ENCODE measurements at places on chromosomes 6 and 20.

DNA sequence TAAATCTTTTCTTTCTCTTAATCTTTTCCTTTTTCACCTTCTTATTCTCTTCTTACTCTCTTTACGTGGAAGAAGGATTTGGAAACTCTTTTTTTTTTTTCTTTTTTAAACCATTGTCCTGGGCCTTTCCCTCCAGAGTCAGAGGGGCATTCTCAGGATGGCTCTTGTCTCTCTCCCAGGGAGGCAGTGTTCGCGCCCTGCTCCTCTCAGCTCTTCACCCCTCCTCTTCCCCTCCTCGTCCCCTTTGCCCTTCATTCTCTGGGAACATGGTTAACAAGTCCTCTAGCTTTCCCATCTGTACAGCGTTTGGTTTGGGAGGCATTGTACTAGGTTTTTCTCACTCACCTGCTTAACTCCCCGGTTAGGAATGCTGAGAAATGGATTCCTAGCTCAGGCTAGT lies 52.0 kb upstream of the TFB1M start:
- DNase-seq, result no peak

DNA sequence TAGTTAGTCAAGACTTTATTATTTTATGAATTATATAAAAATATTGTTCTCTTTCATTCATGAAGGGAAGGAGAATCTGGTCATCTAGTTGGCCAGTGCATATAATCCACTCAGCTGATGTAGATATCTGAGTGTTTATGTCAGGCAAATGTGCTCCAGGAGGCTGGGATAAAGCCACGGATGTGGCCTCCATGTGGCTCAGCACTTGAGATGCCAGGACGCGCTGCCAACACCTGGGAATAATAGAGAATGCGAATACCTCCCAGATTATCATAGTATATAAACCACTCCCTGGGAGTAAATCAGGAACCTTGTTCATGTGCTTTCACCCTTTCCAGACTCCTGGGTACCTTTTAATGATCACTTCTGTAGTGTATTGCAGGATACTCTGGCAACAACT lies 1006.0 kb downstream of the KIF16B start:
- DNase-seq, result no peak

DNA sequence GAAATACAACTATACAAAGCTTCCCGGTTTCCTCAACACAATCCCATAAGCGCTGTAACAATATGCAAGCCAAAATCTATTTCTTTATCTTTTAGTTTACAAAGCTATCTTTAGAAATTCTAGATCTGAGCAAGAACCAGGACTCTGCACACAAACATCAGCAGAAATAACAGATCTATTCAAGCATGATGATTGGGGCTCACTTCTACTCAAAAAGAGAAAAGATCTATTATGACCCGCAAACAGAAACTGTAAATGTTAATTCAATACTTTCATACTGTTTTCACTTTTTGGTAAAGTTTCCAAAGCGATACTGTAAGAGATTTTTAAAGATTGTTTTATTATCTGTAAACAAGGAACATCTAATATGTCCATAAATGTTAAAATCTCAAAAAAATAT lies 86.6 kb downstream of the SESN1 start:
- DNase-seq, result no peak

- peak; percentile 60 for DNase-seq
These were observed 792 bp downstream of the SNAP25 start for GRCh38 chr20:10219452-10219791.

DNA sequence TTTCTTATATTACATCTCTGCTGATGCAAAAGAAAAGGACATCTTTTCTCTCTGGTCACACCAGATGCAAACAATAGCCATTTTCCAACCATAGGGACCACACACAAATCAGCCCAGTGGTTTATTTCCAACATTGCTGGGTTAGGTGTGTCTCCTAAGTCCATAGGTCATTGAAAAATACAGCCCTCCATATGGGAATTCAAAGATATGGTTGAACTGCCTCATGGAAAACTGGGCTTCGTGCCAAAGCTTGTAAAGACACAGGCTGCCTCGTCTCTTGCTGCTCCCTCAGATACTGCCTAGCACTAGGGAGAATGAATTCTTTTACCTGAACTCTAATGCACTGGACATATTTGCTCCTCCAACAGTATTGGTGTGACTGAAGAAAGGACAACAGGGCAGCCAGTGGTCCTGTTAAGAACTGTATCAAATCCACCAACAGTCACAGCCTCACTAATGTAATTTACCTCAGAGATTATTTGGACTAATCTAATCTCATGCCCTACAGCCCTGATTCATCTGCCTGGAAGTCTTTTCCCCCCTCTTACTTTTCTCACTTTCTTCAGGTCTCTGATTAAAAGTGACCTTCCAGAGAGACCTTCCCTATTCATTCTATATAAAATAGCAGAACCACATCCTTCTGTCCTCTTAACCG lies 48.3 kb upstream of the TBC1D32 start:
- no peak for DNase-seq
